ENCODE measurements at places on chromosomes 13 and 19. TPM values are rescaled to one million over a fixed set of nuclear protein-coding genes. Genes with fewer than 3 reads are reported as not detected.

Gene ZNF14
- 19.0 TPM for polyA plus RNA-seq

Gene GPC6
- 65.8 TPM for polyA plus RNA-seq

Gene PRODH2
- 24.1 TPM for polyA plus RNA-seq

Gene LGALS7B
- not detected for polyA plus RNA-seq

Gene ACP4
- polyA plus RNA-seq = 0.13 TPM

Gene RSPH6A
- polyA plus RNA-seq = not detected

Gene PABPC3
- polyA plus RNA-seq = 1.1 TPM

DNA sequence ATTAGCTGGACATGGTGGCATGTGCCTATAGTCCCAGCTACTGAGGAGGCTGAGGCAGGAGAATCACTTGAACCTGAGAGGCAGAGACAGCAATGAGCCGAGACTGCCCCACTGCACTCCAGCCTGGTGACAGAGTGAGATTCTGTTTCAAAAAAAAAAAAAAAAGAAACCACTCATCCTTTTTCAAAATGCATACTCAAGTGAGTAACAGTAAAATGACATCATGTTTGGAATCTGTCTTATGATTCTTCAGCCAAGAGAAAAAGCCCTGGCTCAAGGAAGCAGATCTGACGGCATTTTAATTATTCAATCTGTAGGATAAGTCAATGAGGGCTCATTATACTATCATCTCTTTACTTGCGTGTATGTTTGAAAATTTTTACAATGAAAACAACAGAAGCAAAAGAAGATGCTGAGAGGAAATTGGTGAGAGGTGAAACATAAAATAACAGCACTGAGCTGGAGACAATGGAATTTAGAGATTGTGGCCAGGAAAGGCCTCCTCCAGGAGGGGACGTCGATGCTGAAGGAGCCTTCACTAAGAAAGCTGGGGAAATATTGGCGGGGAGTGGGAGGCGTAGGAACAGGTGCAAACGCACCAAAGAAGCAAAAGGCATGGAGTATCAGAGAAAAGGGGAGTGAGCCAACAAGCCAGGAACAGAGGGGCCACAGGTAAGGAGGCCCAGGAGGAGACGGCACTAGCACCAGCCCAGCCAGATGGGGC, 12.9 kb upstream of the CCNE1 start:
- no peak for DNase-seq

DNA sequence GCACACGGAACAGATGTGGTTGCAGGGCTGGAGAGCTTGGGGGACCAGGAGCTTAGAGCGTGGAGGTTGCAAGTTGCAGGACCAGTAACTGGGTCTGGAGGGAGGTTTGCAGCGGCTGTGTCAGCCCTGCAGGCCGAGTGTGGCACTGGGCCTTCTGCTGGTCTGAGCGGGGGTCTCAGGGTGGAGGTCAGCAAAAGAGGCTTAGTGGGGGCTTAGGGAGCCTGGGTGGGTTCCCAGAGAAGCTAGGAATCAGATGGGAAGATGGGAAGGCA, 5.8 kb upstream of the HCN2 start:
- no peak for DNase-seq

DNA sequence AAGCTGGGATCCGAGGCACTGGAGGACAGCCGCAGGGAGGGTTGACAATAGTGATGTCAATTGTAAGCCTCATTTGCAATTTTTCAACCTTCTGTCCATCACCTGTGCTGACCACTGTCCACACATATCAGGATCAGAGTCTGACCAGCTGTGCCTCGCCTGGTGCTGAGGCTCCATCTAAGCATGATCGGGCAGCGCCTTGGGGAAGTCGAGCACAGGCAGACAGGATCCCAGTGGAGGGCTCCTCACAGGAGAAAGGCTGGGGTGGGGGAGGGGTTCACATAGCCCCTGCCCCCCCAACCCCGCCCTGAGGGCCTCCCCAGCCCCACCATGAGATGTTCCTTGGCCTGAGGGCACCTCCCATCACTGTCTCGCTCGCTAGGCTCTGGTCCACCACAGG, 60.3 kb downstream of the RAB20 start:
- DNase-seq = no peak

DNA sequence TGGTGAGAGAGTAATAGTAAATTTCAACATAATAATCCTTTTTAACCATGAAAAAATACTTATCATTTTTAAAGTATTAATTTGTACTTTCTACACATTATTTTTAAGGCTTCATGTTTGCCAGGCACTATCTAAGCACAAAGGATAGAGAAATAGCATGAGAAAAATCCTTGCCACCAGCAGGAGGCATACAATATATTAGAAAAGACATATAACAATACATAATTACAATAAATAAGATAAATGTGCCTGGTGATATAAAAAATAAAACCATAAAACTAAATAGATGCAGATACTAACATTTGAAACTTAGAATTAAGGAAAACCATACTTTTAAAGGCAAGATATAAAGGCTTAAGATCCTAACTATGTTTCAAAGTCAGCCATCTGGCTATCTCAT, 1256.4 kb downstream of the DIAPH3 start:
- no peak for DNase-seq

GRCh38 chr13:42525035-42525504, 48.9 kb upstream of the TNFSF11 start:
- no peak for DNase-seq

DNA sequence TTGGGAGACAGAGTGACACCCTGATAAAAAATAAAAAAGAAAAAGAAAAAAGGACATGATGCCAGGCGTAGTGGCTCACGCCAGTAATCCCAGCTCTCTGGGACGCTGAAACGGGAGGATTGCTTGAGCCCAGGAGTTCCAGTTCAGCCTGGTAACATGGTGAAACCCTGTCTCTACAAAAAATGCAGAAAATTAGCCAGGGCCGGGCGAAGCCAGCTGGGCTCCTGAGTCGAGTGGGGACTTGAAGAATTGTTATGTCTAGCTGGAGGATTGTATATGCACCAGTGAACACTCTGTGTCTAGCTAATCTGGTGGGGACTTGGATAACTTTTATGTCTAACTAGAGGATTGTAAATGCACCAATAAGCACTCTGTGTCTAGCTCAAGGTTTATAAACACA, 32.3 kb downstream of the TMPRSS9 start:
- DNase-seq = no peak

- DNase-seq = no peak
Observed at GRCh38 chr19:17553256-17553655, 2.2 kb upstream of the COLGALT1 start.

Measured in right renal cortex interstitium (tissue), 3 donors.